C1 segment of cervical spinal cord (tissue), 14 donors: ENCODE measurements at places on chromosomes 6 and 20.

DNA sequence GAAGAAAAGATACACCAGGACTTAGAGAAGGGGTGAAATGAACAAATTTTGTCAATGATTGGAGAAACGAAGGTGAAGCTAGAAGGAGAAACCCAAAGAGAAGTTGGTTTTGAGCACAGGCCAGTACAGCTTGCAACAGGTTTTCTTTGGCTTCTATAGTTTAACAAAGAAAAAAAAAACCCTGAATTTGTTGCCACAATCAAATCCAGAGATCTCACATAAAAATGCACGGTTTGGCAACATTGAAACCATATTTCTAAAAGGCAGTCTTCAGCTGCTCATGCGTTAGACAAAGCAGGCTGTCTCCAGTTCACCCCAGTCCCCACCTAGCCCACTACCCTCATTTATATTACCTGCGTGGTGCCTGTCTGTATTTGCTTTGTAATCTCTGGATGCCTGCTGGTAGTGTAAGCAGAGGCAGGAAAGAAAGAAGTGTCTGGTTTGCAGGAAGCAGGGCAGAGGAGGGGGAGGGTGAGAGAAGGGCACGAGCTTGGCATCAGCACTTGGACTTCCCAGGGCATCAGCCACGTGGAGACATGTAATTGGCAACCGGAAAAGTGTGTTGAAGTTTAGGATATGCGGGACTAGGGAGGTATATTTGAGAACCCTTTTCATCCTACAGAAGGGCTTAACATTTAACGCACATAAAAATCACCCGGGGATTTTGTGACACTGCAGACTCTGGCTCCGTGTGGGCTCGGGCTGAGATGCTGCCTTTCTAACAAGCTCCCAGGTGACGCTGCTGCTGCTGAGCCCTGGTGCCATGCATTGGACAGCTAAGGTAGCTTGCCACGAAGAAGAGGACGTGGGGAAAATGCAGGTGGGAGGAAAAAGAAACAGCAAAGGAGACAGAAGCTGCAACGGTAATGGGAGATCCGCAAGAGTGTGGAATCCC lies 14.4 kb downstream of the PFDN4 start:
- no peak for DNase-seq

GRCh38 chr6:39341937-39342336 lies 19.4 kb upstream of the KCNK16 start:
- no peak for DNase-seq

GRCh38 chr6:170487707-170488329 lies 65.3 kb downstream of the PSMB1 start:
- DNase-seq, result no peak

DNA sequence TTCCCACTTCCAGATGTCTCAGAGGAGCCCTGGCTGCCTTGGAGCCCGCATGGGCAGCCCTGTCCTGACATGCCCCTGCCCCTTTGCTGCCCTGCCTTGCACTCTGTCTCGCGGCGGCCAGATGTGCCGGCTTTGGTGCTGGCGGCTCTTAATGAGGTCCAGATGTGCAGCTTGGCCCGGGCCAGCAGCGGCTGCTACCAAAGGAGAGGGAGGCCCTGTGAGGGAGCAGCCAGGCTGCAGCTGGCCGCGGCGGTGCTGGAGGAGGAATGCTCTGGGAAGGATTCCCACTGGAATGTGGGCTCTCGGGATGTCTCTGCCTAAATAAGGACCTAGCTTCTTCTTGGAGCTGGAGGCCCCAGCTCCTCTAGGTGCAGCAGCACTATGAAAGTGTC lies 72.4 kb downstream of the FGD2 start:
- DNase-seq, result no peak

GRCh38 chr20:54435015-54435414 lies 40.4 kb upstream of the DOK5 start:
- DNase-seq, result no peak

DNA sequence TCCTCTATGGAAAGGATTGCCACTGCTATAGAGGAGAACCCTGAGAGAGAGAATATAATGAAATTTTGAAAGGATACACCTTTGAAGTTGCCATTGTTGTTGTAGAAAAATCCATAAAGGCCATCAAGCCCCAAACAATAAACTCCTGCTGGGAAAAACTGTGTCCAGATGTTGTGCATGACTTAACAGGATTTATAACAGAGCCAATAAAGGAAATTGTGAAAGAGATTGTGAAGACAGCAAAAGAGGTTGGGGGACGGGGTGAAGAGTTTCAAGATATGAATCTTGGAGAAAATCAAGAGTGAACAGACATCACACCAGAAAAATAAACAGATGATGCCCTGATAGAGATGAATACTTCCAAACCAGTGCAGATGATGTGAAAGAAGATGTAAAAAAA lies 396.4 kb downstream of the BCKDHB start:
- DNase-seq, result no peak

DNA sequence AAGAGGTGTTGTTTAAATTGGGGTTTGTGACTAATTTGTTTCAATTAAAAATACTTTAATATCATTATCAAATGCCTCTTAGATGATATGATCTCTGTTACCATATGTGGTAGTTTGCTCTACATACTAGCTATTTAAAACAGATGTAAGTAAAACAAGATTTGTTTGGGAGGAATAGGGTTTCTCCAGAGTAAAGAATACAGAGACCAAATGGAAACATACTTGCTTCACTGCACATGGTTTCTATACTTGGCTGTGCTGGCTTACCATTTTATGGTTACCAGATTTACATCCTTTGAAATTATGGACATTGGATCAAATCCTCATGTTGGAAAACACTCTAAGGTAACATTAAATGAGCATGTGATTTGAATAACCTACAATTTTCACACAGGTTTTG lies 588.3 kb downstream of the CD109 start:
- no peak for DNase-seq

- DNase-seq, result no peak
Observed at GRCh38 chr6:167268683-167269280, 22.3 kb upstream of the UNC93A start.
